ENCODE measurements at places on chromosomes 5 and 9. TPM values are rescaled to one million over a fixed set of nuclear protein-coding genes. Genes with fewer than 3 reads are reported as not detected.

SNCAIP gene
- total RNA-seq, result 4.0 TPM

ECM2 gene
- 5.4 TPM for total RNA-seq

FAM114A2 gene
- total RNA-seq, result 24.8 TPM

DENND4C gene
- 28.9 TPM for total RNA-seq

OR2Y1 gene
- total RNA-seq, result not detected

ANKRD34B gene
- total RNA-seq, result not detected

SHC3 gene
- total RNA-seq, result 0.63 TPM

NSG2 gene
- not detected for total RNA-seq

NEUROG1 gene
- not detected for total RNA-seq

CDKN2A gene
- total RNA-seq, result 18.1 TPM

ANKRD31 gene
- total RNA-seq, result not detected

CTSL gene
- 402 TPM for total RNA-seq

HSD17B3 gene
- not detected for total RNA-seq

LMX1B gene
- total RNA-seq, result not detected

ITK gene
- total RNA-seq, result 0.11 TPM

NAIF1 gene
- 9.5 TPM for total RNA-seq

IGFBPL1 gene
- total RNA-seq, result 0.76 TPM

ZNF608 gene
- 2.1 TPM for total RNA-seq

KIAA0825 gene
- total RNA-seq, result 7.0 TPM

HEMGN gene
- not detected for total RNA-seq

LURAP1L gene
- 16.2 TPM for total RNA-seq

HRH2 gene
- total RNA-seq, result not detected

PCDHGC3 gene
- 53.1 TPM for total RNA-seq

IL7R gene
- 12.6 TPM for total RNA-seq

SLCO6A1 gene
- total RNA-seq, result not detected

TTC39B gene
- 8.6 TPM for total RNA-seq

PCDHB4 gene
- total RNA-seq, result 0.22 TPM

PCDHA1 gene
- not detected for total RNA-seq

RAB3C gene
- not detected for total RNA-seq

PCDHGA11 gene
- total RNA-seq, result 21.7 TPM

NR4A3 gene
- 1.4 TPM for total RNA-seq

SHISAL2B gene
- not detected for total RNA-seq

LCN15 gene
- not detected for total RNA-seq

ST8SIA4 gene
- total RNA-seq, result under 0.01 TPM

ISOC1 gene
- total RNA-seq, result 6.2 TPM

DBH gene
- not detected for total RNA-seq

CDC20B gene
- not detected for total RNA-seq

IFNA21 gene
- total RNA-seq, result not detected

TPRN gene
- 14.3 TPM for total RNA-seq

HARS2 gene
- 32.8 TPM for total RNA-seq

SPATA6L gene
- 0.65 TPM for total RNA-seq

PAEP gene
- total RNA-seq, result not detected

ORM1 gene
- not detected for total RNA-seq

HNRNPH1 gene
- 271 TPM for total RNA-seq

PPIC gene
- 116 TPM for total RNA-seq

PLEKHG4B gene
- total RNA-seq, result not detected

PGM5 gene
- total RNA-seq, result not detected

SOHLH1 gene
- total RNA-seq, result not detected

ZFP2 gene
- 1.8 TPM for total RNA-seq

CER1 gene
- total RNA-seq, result not detected

CCL27 gene
- not detected for total RNA-seq

Data from GM23248 (cell line).